Ovary (tissue), 10 donors: ENCODE measurements at places on chromosomes 13 and 19. TPM values are rescaled to one million over a fixed set of nuclear protein-coding genes. Genes with fewer than 3 reads are reported as not detected.

GRCh38 chr13:40148101-40148500 lies 492.6 kb downstream of the COG6 start:
- no peak for DNase-seq

- no peak for DNase-seq
These were observed 25.0 kb downstream of the SHC2 start for GRCh38 chr19:435707-436412.

DNA sequence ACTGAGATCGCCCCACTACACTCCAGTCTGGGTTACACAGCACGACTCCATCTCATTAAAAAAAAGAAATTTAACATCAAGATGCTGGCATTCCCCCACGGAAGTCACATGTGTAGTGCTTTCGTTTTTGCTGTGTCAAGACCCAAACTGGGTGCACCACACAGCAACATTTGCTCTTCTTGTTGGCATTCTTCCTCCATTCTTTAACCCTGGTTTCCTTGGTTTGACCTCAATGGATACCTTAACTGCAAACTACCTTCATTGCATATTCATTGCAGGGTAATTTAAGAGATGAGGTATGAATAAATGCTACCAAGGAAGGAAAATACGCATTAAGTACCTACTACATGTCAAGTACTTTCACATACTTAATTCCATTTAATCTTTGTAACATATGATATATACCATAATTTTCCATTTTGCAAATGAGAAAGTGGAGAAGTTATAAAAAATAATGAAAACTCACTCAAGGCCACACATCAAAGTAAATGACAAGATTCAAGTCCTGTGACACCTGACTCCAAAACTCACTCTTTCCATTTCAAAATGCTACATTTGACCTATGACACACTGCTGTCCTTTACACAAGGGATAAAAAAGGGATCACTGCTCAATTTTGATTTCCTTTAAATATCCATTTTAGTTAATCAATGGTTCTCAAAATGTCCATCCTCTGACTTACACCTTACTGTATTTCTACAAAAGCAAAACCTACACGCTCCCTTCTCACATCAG lies 59.2 kb downstream of the STK24 start:
- no peak for DNase-seq

Gene CPAMD8
- total RNA-seq: 7.8 TPM

Gene PSG6
- total RNA-seq: not detected

DNA sequence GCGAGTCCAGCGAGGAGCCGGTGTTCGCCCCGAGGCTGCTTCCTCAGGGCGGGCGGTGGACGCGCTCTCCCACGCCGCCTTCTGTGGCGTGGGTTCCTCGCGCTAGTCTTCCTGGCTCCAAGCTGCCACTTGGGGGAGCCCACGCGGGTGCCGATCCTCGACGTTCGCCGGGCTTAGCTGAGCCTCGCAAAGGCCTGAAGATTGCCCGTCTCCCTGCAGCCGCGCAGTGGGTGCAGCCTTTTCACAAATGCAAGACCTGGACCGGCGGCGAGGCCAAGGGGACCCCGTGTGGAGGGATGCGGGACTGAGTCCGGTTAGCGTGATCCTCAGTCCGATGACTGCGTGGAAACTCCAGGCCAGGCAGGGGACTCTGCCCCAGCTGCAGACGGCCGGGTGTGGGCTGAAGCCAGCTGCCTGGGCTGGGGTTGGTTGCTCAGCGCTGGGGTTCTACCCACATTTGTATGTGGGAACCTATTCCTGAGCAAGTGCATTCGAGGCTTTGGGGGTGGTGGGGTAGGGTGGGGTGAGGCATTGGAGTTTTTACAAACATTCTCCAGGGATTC lies 16.6 kb upstream of the LRP3 start:
- no peak for DNase-seq

Gene ZNF442
- total RNA-seq: 18.9 TPM
